ENCODE measurements at places on chromosomes 4 and X.

GRCh38 chrX:111402344-111402743 is 9.6 kb downstream of the DCX start:
- DNase-seq, result no peak

- DNase-seq, result peak; percentile 38
These were observed 99.6 kb downstream of the PCDH18 start for GRCh38 chr4:137432446-137433311.

DNA sequence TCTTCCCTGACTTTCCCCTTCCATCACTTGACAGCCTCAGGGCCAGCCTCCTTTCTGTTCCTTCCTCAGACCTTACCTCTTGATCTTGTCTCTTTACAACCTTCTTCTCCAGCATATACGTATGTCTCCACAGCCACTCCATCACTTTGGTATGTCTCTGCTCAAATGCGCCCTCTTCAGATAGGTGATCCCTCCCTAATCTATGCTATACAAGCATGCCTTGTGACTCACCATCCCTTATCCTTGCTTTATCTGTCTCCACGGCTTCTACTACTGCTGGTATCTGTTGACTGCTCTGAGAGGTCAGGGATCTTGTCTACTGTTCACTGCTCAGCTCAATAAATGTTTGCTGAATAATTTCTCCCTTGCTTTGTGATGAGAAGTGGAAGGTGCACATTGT is 9.0 kb downstream of the ARAP2 start:
- DNase-seq, result no peak

- DNase-seq, result no peak
These were observed 1.5 kb upstream of the NSD2 start for GRCh38 chr4:1869530-1870327.

- peak; percentile 26 for DNase-seq
These were observed 21.9 kb downstream of the PTTG2 start for GRCh38 chr4:37981844-37982720.

Measured in AG08395 (cell line).